HCT116 (cell line): ENCODE measurements at places on chromosomes 1 and 21. TPM values are rescaled to one million over a fixed set of nuclear protein-coding genes. Genes with fewer than 3 reads are reported as not detected.

DNA sequence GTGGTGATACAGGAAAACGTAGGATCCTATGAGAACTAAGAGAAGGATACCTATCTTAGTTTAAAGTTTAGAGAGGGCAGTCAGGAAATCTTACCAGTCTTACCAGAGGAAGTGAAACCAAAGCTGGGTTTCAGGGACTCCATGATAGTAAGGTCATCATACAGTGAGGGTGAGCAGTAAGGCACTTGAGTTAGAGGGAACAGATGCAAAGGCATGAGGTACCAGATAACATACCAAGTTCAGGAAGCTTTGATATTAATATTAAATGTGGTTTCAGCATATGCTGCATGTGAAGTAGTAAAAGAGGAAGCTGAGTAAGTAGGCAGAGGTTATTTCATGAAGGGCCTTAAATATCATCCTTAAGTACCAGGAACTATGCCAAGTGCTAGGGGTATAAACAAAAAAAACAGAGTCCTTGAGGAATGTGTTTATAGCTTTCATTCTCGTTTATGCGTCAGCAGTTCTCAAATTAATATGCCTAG, 16.9 kb downstream of the ATG4C start:
- DNase-seq: no peak

GRCh38 chr1:158654571-158654970, 31.9 kb downstream of the SPTA1 start:
- no peak for DNase-seq

GRCh38 chr1:223887747-223888418, 42.1 kb upstream of the TP53BP2 start:
- DNase-seq: peak; percentile 24

- DNase-seq: no peak
These were observed 38.2 kb downstream of the POU2F1 start for GRCh38 chr1:167258858-167259257.

DNA sequence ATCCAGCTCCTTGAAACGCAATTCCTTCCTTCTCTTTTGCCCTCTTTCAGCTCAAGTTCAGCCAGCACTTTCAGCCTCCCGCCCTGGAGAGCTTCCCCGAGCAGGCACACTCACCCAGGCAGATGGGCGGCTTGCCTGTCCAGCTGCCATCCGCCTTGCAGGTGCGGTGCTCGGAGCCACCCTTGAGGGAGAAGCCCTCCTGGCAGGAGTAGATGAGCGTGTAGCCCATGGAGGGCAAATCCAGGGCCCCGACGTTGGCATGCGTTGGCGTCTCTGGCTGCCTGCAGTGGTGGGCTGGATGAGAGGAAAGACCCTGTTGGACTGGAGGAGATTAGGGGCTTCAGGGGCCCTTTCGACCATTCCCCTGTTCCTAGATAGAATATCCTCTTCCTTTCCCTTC, 60.5 kb downstream of the ZSCAN20 start:
- DNase-seq: no peak

DNA sequence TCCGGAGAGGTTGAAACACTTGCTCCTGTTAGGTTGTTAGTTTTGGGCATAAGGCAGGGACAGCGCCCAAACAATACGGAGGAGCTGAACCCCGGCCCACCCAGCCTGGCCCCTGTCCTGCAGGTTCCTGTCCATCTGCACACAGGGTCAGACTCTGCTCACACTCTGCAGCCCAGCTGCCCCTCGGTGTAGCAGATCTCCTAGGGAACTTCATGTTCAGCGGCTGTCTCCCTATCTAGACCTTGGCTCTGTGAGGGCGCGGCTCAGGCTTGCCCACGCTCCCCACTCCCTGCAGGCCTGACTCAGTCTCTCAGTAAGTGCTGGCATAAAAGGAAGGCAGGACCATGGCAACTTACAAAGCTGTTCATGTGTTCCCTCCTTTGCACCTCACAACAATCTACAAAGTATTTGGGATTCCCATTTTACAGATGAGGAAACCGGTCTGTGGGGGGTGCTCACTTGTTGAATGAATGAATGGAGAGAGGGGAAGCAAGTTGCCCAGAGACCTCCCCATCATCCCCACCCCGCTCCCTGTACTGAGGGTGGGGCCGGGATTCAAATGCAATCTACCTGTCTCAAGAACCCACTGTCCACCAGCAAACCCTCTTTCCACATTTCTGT, 26.2 kb downstream of the ACOT11 start:
- DNase-seq: no peak

GRCh38 chr1:198276241-198276640, 119.4 kb downstream of the NEK7 start:
- no peak for DNase-seq

DNA sequence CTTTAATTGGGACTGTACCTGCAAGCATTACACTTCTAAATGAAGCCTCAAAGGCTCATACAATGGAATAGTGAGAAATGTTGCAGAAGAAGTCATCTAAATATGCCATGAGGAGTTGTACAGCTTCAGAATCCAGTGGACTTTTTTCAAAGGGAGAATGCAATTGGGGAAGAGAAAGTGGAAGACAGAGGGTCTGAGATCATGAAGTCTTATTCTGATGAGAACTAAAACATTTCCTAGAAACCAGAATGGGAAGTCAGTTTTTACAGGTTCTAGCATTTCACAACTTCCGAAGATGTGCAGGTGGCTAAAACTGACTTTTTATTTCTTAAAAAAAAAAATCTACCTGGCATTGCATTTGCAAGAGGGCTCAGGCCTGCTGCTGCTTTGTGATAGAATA, 424.4 kb upstream of the RUNX1 start:
- DNase-seq: no peak

DNA sequence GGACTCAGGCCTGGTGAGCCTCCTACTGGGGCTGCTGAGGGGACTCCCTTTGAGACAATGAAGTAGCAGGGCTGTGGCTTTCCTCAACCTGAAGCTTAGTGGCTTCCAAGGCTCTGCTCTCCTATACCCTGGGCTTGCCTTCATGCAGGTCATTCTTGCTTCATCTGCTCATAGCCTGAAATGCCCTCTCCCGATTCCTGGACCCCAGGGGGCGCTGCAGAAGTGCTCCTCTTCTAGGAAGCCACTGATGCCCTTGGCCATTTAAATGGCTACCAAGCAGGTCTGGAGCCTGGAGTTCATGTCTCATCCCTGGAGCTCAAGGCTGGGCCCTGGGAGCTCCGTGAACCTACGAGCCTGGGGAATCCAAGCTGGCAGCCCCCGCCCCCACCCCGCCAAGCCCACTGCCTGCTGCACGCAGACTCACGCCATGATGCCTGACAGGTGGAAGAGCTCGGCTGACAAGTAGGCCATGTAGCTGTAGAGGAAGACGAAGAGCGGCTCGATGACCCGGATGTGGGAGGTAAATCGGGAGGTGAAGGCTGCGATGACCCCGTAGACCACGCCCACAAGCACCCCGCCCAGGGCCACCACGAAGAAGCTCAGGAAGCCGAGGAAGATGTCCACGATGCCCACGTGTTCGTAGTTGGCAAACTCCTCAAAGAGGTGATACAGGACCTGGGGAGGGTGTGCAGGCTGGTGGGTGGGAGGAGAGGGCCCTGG, 45.7 kb downstream of the SLC9A1 start:
- peak; percentile 38 for DNase-seq

GRCh38 chr1:183609759-183610452, 19.6 kb upstream of the NCF2 start:
- DNase-seq: no peak

The SAMD13 gene
- total RNA-seq: 14.9 TPM

The C1QC gene
- total RNA-seq: 0.59 TPM

The SLC2A5 gene
- not detected for total RNA-seq

The OR10Z1 gene
- total RNA-seq: not detected

The EVA1C gene
- total RNA-seq: 29.3 TPM
